T-helper 9 cell (primary cell): ENCODE measurements at places on chromosomes 11 and 22.

DNA sequence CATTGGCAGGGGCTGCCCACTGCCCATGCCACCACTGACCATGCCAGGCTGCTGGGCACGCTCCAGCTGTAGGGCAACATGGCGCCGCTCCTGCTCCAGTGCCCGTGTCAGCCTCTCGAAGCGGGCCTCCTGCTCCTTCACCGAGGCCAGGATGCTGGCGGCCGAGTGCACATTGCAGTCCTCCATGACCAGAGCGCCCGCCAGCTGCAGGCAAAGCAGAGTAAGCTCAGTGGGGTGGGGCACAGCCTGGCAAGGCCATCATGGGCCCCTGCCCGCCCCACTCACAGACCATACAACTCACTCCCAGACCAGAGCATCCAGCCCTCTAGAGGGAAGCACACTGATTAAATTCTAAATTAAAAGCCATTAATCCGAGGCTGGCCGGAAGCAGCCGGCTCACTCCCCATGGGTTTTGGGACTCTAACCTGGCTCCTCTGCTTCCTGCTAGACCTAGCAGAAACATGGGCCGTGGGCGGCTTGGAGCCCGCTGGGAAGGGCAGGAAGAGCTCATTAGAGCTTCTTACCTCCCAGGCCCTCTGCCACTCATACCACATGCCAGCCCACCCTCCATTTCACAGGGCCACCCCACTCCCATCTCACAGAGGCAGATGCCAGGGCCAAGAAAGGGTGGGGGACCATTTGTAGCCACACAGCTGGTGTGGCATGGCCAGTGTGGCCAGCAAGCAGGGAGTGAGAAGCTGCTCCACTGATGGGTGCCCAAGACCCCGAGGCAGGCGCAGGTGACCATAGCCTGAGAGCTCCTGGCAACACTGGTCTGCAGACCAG, 25.8 kb downstream of the ARVCF start:
- DNase-seq = no peak

DNA sequence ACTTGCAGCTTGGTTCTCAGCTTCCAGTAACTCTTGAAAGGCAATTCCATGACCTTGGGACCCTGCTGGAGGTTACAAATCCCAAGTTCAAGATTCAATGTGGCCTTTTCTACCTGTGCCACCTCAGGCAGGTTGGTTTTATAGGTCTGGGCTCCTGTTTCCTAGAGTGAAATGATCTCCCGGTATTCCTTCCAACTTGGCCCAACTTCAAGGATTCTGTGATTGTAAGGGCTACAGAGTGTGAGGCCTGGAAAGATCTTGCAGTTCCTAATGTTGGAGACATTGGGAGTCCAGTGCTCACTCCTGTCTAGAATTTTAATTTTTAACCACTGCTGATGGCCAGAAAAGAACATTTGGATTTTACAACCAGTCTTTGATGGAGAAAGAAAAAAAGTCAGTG, 91.6 kb downstream of the LDLRAD3 start:
- DNase-seq = no peak

DNA sequence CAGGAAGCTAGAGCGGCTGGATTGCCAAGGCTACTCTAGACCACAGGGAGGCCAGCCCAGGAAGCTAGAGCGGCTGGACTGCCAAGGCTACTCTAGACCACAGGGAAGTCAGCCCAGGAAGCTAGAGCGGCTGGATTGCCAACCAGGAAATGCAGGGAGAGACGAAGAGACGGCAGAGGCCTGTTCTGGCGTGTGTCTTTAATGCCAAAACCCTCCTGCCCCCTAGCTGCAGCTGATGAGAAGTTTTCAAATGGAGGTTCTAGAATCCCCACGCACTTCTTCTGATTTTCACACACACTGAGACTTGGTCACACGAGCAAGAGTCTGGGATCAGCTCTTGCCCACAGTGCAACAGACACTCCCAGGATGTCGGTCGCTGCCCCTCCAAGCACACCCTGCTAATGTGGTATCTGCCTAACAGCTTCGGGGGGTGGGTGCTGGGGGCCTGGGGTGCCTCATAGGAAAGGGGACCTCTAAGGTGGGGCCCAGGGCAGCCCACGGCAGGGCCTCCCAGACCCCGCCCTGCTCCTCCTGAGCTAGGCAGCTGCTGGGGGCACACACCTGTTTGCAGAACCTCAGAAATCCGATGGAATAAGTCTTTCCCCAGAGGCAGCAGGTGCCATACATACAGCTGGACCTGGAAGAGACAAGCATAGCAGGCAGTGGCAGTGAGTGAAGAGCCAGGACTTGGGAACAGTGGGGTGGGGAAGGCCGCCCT, 28.5 kb downstream of the MAFF start:
- DNase-seq = peak; percentile 27

- no peak for DNase-seq
Measured at GRCh38 chr11:22466809-22467208, 128.6 kb downstream of the SLC17A6 start.

DNA sequence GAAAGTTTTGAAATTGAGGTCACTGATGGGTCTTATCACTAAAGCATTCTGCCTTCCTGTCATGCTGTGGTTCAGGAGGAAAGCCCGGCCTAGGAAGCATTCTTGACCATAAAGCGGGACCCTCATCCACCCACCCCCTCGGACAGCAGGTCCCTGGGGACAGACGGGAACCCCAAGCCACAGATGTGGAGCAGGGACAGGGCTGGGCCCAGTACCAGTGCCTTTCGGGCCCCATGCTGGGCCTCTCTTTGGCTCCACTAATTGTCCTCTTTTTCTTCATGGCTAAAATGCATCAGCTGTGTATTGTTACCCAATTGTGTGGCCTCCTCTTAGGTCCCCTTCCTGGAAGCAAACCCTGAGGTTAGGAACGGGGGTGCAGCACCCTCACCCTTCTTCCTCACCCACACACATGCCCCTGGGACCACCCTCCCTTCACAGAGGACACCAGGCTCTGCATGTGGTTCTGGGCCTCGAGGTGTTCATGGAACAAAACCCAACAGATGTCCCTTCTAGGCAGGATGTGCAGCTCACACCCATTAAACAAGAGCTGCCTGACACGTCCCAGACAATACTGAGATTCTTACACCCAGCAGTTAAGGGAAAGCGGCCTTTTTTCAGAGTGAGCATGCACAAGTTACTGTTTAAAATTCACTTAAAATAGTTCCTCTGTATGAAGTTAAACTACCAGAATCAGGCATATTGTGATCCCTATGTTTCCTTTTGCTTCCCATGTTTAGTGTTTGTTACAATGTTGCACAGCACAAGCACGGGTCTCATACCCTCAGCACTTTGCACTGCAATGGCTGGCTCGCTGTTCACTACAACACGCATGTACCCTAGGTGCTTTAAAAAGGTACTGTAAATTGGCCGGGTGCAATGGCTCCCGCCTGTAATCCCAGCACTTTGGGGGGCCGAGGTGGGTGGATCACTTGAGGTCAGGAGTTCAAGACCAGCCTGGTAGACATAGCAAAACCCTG, 807.6 kb downstream of the BRD1 start:
- no peak for DNase-seq

GRCh38 chr11:32391479-32391878, 43.9 kb downstream of the WT1 start:
- no peak for DNase-seq

DNA sequence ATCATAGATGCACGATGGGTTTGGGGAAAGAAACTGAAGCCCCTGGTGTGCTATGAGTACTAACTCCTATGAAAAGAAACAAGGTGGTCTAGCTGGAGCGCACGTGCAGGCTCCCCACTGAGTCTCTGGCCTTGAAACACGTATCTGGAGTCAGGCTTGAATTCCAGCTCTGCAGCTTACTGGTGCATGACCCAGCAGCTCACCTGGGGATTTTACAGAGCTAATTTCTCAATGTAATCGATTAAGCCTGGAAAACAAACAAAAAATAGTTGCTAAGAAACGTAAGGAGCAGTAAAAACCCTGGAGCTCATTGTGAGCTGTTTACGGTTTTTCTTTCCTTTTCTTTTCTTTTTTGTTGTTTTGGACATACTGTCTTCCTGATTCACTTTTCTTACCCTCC, 12.3 kb downstream of the KCNJ1 start:
- DNase-seq = no peak

DNA sequence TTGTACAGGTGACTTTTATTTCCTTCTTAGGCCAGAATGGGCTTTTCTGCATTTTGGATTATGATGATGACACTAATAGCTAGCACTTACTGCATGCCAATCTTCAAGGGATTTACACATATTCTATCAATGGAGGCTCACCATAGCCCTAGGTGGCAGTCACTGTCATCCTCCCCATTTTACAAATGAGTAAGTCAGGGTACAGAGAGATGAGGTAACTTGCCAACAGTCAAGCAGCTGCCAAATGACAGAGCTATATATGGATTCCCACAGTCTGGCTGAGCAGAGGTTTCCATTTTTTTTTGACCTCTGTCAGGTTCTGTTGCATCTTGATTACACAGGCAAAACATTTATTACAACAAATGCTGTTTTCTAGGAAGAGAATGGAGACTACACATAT, 23.8 kb upstream of the C11orf96 start:
- DNase-seq = no peak

GRCh38 chr11:101477926-101478325, 105.9 kb downstream of the TRPC6 start:
- no peak for DNase-seq

GRCh38 chr11:76701294-76702040, 30.9 kb upstream of the LRRC32 start:
- DNase-seq = no peak

- peak; percentile 65 for DNase-seq
Measured at GRCh38 chr11:64844330-64845128, at the start of gene CDC42BPG. Gene CDC42BPG (minus strand): TSS chr11:64844653. CDS start chr11:64844569, 84 bp downstream.

GRCh38 chr11:123438131-123438627, 8.1 kb downstream of the GRAMD1B start:
- no peak for DNase-seq

DNA sequence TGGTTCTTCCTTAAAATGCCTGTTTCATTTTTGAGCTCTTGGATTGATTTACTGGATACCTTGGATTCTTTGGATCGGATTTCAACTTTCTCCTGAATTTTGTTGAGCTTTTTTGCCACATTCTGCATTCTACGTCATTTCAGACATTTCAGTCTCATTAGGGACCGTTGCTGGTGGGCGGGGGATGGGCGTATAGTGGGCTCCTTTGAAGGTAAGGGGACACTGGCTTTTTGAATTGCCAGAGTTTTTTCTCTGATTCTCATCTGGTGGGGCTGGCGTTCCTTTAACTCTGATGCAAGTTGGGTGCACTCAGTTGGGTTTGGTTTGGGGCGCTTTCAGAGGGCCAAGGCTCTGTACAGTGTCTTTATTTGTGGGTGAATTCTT, 216.5 kb downstream of the DYNC2H1 start:
- DNase-seq = no peak

GRCh38 chr22:49228431-49229037, 599.1 kb downstream of the BRD1 start:
- DNase-seq = no peak

GRCh38 chr11:57643802-57644201, 5.9 kb downstream of the YPEL4 start:
- DNase-seq = no peak

DNA sequence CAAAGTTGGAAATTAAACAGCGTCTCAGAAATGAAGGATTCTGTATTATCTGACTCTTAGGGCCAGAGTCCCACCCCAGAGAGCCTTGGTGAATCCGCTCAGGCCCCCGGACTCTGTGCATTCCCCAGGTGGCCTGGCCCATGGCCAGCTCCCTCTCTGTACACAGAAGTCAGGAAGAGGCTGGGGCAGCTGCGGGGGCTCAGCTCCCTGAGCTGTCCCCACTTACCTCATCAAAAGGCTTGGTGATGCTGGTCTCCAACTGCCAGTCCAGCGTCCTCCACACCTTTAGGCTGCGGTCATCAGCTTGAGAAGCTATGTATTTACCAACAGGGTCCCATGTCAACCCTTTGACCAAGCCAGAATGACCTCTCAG, 35.0 kb downstream of the HIRA start:
- DNase-seq = no peak

DNA sequence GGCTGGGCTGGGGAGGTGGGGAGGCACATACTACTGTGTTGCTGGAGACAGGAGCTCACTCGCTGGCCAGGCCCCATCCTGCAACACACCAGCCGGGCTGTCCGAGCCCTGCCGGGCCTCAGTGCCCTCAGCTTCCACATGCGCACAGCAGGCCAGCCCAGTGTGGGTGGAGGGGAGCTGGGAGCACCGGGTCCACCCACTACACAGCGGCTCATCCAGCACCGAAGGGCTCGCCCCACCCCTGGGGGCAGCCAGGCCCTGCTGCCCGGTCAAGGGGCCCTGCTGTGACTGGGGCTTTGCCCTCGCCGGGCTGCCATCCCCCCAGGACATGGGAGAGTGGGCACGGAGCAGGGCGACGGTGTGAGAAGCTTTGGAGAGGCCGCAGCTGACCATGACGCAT, 9.3 kb downstream of the TTLL8 start:
- DNase-seq = no peak

DNA sequence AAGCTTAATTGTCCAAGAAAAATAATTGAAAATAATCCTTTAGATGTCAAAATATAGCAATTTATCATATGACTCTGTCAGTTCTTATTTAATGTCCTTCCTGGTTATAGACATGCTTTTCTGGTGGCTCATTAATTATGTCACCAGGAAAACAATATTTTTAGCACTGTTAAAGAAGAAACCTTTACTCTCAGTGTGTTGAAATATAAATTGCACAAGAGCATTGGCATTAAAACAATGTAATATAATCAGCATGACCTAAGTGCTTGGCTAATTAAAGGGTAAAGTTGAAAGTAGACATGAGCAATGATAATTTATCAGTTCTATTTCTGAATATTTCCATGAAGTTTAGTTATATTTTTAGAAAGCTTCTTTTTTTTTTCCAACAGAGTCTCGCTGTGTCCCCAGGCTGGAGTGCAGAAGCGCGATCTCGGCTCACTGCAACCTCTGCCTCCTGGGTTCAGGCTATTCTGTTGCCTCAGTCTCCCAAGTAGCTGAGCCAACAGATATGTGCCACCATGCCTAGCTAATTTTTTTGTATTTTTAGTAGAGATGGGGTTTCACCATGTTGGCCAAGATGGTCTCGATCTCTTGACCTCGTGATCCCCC, 232.3 kb downstream of the JRKL start:
- DNase-seq = no peak

- DNase-seq = no peak
Measured at GRCh38 chr11:62493801-62494200, 52.8 kb downstream of the AHNAK start.

DNA sequence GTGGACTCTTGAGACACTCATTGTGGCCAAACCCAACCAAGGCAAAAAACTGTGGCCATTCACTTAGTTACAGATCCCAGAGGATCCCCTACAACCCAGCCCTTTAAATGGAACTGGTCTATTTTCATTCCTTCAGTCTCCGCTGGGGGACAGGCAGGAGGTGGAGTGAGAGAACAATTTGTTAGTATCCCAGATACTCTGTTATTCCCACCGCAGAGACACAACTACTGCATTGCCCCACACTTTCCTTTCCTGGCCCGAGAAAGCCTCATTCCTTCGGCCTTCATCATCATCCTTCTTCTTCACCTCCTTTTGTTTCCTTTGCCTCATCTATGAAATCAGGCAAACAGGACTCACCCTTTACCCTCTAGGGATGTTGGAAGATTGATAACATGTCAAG, 191.1 kb downstream of the NTM start:
- DNase-seq = no peak

DNA sequence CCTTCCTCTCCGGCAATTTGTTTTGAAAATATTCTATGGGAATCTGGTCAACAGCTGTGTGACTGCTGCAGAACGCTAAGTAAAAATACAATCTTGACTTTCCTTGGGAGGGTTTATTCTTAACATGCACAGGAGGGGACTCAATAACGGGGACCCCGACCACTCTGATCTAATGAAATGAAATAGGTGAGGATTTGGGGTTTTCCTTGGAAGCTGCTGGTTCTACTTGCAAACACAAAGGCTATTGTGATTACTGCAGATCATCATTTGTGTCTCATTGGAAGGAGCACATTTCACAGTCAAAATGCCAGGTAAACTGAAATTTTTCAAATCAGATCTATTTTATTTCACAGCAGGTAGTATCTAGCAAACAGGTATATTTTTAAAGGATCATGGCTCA, 366.1 kb downstream of the SHANK2 start:
- no peak for DNase-seq
